ENCODE measurements at places on chromosomes 5 and 9. TPM values are rescaled to one million over a fixed set of nuclear protein-coding genes. Genes with fewer than 3 reads are reported as not detected.

- peaks cover 7% of the 10 kb centered on the region for H3K27me3 ChIP-seq
- H3K4me3 ChIP-seq: no peak overlapping the region
- H3K36me3 ChIP-seq: no peaks in the 10 kb centered on the region
- H3K4me1 ChIP-seq: no peaks in the 10 kb centered on the region
- H3K27ac ChIP-seq: no peak overlapping the region
These were observed 6.6 kb upstream of the XPA start for GRCh38 chr9:97703437-97704344.

GRCh38 chr9:97853844-97854695, 1.0 kb downstream of the FOXE1 start:
- peak overlapping the region; percentile 92 for H3K4me3 ChIP-seq
- DNase-seq: peak; percentile 80
- H3K36me3 ChIP-seq: no peaks in the 10 kb centered on the region
- H3K27ac ChIP-seq: no peak overlapping the region

DNA sequence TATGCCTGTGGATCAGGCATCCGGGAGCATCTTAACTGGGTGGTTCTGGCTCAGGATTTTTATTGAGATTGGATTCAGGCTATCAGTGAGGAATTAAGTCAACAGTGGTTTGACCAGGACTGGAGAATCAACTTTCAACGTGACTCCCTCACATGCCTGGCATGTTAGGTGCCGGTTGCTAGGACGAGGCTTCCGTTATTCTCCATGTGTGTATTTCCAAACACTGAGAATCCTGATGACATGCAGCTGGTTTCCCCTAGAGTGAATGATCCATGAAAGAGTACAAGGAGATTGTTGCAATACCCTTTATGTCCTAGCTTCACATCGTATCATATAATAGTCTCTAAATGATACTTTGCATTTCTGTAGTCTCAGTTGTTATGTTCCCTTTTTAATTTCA, 529.2 kb downstream of the ANXA1 start:
- H3K36me3 ChIP-seq: no peaks in the 10 kb centered on the region
- no peak overlapping the region for H3K4me3 ChIP-seq
- H3K27ac ChIP-seq: no peak overlapping the region
- peaks cover 2% of the 10 kb centered on the region for H3K27me3 ChIP-seq

DNA sequence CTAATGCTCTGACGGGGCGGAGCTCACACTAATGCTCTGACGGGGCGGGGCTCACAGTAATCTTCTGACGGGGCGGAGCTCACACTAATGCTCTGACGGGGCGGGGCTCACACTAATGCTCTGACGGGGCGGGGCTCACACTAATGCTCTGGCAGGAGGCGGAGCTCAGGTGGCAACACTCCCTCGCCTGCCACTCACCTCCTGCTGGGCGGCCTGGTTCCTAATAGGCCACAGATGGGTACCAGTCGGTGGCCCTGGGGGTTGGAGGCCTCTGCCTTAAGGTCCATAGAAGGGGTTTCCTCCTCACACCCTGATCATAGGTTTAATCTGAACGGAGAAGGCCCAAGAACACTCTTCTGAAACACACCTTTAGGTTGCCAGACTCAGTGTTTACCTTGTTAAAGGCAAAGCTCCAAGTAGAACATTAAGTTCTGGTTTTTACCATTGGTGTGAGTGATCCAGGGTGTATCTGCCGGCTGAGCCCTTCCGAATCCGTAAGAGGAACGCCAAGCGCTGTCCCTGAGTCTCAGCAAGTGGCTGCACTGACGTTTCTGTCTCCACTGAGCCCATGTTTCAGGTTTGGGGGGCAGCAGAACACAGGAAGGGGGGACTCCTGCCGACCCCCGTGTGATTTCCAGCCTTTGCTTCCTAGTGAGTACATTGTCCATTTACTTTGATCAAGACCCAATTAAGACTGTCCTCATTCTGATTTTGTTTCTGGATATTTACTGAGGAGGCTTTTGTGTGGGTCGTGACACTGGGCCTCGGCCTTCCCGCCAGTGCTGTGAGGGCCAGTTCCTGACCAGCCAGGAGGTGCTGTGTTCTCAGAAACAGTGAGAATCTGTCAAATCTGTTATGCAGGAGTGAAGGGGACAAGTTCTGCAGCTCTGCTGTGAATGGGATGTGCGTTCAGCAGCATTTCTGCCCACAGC, 24.6 kb upstream of the LRRC14B start:
- H3K36me3 ChIP-seq: no peaks in the 10 kb centered on the region
- peak overlapping the region; percentile 38 for H3K27ac ChIP-seq
- peak; percentile 16 for DNase-seq
- H3K4me1 ChIP-seq: peaks cover 4% of the 10 kb centered on the region

GRCh38 chr5:157121709-157122108, 12.9 kb upstream of the HAVCR2 start:
- H3K27me3 ChIP-seq: peaks cover 4% of the 10 kb centered on the region
- no peak for DNase-seq
- no peak overlapping the region for H3K27ac ChIP-seq
- peaks cover 21% of the 10 kb centered on the region for H3K36me3 ChIP-seq

DNA sequence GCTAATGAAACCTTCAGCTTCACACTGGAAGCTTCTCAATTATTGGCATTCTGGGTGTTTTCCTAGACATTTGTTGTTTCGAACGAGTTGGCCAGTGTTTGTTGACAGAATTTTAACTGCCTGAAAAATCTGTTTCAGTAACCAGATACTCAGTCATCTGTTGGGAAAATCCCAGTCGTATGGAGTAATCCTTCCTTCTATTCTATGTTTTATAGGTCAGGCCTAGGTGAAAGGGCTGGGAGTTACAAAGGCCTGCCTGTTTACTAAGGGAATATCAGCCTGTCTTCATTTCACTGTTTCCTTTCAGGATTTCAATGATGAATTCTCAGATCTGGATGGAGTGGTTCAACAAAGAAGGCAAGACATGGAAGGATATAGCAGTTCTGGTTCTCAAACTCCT, 59.9 kb downstream of the GRAMD2B start:
- H3K4me1 ChIP-seq: peaks cover 11% of the 10 kb centered on the region
- H3K27me3 ChIP-seq: no peaks in the 10 kb centered on the region
- no peak overlapping the region for H3K27ac ChIP-seq
- H3K36me3 ChIP-seq: no peaks in the 10 kb centered on the region

DNA sequence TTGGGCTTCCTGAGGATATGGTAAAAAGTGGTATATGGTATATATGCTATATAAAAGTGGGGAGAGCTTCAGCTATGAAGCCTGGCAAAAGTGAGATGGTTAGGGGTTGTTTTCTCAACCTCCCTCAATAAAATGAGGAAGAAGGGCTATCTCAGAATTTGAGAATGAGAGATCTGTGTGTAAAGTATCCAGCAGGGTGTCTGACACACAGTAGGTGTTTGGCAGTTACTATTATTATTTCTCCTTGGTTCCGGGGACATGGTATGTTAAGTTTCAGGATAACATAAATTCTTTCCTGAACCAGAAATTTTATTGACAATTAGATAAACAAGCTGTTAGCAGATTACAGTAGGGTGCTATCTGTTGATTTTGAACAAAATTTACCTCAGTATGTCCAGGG, 94.1 kb downstream of the DENND1A start:
- no peak overlapping the region for H3K27ac ChIP-seq
- H3K36me3 ChIP-seq: peaks cover 5% of the 10 kb centered on the region
- no peak for DNase-seq
- no peak overlapping the region for H3K4me3 ChIP-seq

DNA sequence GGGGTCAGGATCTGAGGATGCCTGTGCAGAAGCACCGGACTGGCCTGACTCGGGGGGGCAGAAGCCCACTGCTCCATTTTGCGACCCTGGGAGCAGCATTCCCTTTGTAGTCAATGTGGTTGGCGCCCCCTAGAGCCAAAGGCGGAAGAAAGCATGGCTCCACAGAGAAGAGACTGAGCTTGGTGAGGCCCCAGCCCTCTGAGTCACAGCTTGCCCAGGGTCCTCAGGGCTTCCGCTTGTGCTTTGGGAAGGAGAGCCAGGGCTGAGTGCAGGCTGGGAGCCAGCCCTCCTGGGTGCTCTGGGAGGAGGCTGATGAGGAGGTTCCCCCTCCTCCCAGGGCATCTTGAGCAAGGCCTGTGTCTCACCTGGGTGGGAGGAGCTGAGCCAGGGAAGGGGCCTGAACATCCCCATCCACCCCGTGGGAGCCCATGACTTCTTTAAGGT, 5.5 kb upstream of the AQP3 start:
- no peaks in the 10 kb centered on the region for H3K36me3 ChIP-seq
- H3K27ac ChIP-seq: no peak overlapping the region
- peaks cover 5% of the 10 kb centered on the region for H3K4me1 ChIP-seq
- peaks cover 3% of the 10 kb centered on the region for H3K27me3 ChIP-seq
- DNase-seq: peak; percentile 81
- no peak overlapping the region for H3K4me3 ChIP-seq

GRCh38 chr5:149767281-149767550, 37.1 kb downstream of the PPARGC1B start:
- H3K4me1 ChIP-seq: peaks cover 2% of the 10 kb centered on the region
- no peak for DNase-seq
- peaks cover 1% of the 10 kb centered on the region for H3K27me3 ChIP-seq
- H3K36me3 ChIP-seq: no peaks in the 10 kb centered on the region

DNA sequence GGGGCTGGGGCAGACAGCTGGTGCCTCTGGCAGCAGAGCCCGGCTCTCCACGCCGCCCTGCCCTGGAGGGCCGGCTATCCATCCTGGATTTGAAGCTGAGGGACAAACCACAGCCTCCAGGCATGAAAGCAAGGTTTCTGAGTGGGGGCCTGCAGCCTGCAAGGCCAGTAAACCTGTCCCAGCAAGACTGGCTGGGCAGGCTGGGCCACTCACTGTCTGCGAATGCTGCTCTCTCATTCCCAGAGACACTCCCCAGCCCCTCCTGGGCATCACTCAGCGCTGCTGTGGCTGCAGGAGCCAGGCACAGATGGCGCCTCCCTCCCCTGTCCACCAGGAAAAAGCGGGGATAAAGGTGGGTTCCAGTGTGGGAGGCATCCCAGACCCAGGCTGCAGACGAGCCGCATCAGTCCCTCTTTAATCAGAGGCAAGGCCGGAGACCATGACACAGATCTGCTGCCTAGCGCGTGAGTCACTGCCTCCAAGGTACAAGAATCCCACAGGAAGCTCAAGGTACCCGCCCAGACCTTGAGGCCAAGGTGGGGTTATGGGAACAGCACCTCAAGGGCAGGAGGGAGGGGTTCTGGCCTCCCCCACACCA, 118.0 kb downstream of the VAV2 start:
- peaks cover 71% of the 10 kb centered on the region for H3K4me1 ChIP-seq
- no peak for DNase-seq
- no peaks in the 10 kb centered on the region for H3K36me3 ChIP-seq
- peaks cover 36% of the 10 kb centered on the region for H3K27me3 ChIP-seq

DNA sequence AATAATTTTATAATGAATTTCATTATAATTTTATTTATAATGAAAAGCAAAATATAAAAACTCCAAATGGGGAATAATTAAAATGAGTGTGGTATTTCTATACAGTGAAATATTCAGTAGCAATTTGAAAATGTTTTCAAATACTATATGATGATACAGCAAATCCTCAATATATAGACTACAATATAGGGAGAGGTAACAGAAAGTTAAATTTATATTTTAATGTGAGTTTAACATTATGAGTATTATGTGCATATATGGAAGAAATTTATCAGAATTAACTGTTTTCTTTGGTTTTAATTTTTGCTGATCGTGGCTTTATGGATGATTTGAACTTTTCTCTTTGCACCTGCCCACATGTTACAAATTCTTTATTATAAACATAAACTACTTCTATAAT, 500.9 kb upstream of the ARRDC3 start:
- H3K4me3 ChIP-seq: no peak overlapping the region
- peaks cover 21% of the 10 kb centered on the region for H3K4me1 ChIP-seq
- H3K27ac ChIP-seq: no peak overlapping the region

DNA sequence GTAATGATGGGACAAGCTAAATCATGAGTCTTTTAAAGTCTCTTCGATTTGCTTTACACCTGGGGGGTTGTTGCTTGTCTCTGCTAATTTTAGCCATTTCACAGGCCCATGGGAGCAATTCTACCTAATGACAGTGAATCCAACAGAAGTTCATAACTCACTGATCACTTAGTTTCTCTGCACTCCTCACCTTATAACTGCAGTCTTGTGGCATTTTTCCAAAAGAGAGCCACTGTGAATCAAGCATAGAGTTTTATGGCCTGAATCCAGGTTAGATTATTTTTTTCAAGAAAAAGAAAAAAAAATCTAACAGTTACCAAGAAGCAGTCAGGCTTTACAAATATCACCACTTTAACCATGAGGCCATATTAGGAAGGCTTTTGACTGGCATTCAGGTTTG, 1.5 kb upstream of the IL7R start:
- H3K4me1 ChIP-seq: no peaks in the 10 kb centered on the region
- no peak for DNase-seq
- H3K36me3 ChIP-seq: no peaks in the 10 kb centered on the region
- no peak overlapping the region for H3K27ac ChIP-seq
- no peak overlapping the region for H3K4me3 ChIP-seq
- no peaks in the 10 kb centered on the region for H3K27me3 ChIP-seq

DNA sequence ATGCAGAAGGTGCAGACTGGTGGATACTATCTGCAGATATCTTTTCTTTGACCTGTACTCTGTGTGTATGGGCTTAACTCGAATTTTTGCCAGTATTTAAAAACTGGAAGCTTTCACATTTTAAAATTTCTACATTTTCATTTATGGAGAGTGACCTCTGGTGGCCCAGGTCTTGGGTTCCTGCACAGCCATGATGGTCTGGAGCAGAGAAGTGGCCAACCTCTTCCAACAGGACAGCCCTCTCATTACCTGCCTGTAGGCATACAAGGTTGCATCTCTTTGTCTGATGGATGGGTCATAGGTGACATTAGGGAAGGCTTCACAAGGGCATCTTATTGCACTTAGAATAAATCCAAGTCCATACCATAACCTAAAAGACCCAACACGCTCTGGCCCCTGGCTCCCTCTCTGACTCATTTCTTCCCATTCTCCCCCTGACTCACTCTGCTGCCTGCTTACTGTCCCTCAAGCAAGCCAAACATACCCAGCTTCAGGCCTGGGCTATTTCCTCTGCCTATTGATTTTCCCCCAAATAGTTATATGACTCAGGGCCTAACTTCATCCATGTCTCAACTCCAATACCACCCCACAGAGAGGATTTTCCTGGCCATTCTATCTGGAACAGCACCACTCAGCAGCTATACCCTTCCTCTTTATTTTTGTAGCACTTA, 113.3 kb upstream of the SLC1A3 start:
- H3K4me3 ChIP-seq: no peak overlapping the region
- H3K36me3 ChIP-seq: no peaks in the 10 kb centered on the region
- H3K4me1 ChIP-seq: no peaks in the 10 kb centered on the region
- no peak overlapping the region for H3K27ac ChIP-seq
- no peaks in the 10 kb centered on the region for H3K27me3 ChIP-seq

DNA sequence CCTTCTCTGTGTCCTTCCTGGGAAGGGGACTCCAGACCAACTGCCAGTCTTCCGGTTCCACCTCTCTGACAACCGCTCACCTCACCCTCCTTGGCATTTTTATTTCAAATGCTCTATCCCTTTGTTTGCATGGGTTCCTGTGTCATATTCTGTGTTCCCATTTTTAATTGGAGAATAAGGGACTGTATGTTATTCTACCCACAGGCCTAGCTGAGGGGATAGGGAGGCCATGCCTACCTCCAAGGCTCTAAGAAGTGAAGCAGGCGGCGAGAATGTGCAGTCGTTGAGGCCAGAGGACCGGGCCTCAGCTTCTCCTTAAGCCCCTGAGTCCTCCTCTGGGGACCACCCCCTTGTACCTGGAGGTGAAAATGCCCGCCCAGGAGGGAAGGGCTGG, 936 bp upstream of the WDR5 start:
- H3K36me3 ChIP-seq: no peaks in the 10 kb centered on the region
- DNase-seq: no peak
- no peaks in the 10 kb centered on the region for H3K27me3 ChIP-seq
- H3K4me3 ChIP-seq: peak overlapping the region; percentile 78

The CTNND2 gene
- total RNA-seq: 134 TPM

The ARRDC1 gene
- 22.5 TPM for total RNA-seq

The DAPK1 gene
- total RNA-seq: 384 TPM

The PCDHB16 gene
- 20.1 TPM for total RNA-seq

The ADAMTS2 gene
- total RNA-seq: 23.5 TPM

The GRM6 gene
- total RNA-seq: not detected

Measured in glutamatergic neuron (in vitro differentiated cells).